ENCODE measurements at places on chromosomes 12 and 14.
A peak's percentile ranks its signal among the peaks of the same experiment; 100 is the strongest.

- no peak for DNase-seq
Measured at GRCh38 chr12:109937371-109937770, 37.3 kb downstream of the TCHP start.

DNA sequence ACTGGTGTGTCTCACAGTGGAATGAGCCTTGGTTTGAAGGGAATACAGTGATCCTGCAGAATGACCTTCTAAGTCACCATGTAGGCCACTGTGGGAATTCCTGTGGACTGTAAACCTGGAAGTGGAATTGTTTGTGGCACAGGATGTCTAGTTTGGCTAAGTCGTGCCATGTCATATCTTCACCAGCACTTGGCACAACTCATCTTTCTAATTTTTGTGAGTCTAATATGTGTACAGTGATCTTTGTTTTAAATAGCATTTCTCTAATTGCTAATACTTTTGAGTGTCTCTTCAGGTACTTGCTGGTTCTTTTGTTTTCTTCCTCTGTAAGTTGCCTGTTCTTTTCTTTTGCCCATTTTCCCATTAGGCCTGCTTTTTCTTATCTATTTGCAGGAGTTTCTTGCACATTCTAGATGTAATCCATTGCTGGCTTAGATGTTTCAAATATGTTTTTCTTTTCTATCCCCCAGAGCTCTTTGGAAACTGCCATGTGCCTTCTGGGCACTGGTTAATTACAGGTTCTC lies 112.7 kb downstream of the VRK1 start:
- no peak for DNase-seq

DNA sequence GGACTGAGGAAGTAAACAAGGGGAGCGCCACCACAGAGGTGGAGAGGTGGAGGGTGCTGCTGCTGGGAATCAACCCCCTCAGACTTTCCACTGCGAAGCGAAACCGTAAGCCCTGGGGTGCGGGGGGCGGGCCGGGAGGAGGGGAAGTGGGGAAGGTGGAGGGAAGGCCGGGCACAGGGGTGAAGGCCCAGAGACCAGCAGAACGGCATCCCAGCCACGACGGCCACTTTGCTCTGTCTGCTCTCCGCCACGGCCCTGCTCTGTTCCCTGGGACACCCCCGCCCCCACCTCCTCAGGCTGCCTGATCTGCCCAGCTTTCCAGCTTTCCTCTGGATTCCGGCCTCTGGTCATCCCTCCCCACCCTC lies at the start of gene LAG3:
Gene LAG3, plus strand, starts transcription at position 190 of the 365 bp plus-strand sequence. CDS start 333 bp downstream, outside the sequence.
- no peak for DNase-seq

- DNase-seq: no peak
Measured at GRCh38 chr12:59186451-59186850, 266.1 kb upstream of the LRIG3 start.

GRCh38 chr12:19273482-19274330 lies 144.2 kb downstream of the PLEKHA5 start:
- DNase-seq: peak; percentile 33

- no peak for DNase-seq
Measured at GRCh38 chr14:65170768-65171507, 68.6 kb upstream of the MAX start.

DNA sequence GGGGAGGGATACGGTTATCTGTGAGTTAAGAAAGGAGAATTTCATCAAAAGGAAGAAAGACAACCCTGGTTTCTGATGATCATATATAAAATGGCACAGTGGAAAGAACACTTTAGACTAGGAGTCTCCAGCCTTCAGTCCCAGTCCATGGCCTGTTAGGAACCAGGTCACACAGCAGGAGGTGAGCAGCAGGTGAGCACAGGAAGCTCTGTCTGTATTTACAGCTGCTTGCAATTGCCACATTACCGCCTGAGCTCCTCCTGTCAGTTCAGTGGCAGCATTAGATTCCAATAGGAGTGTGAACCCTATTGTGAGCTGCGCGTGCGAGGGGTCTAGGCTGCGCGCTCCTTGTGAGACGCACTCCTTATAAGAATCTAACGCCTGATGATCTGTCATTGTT lies 137.9 kb downstream of the BTG1 start:
- DNase-seq: peak; percentile 60

DNA sequence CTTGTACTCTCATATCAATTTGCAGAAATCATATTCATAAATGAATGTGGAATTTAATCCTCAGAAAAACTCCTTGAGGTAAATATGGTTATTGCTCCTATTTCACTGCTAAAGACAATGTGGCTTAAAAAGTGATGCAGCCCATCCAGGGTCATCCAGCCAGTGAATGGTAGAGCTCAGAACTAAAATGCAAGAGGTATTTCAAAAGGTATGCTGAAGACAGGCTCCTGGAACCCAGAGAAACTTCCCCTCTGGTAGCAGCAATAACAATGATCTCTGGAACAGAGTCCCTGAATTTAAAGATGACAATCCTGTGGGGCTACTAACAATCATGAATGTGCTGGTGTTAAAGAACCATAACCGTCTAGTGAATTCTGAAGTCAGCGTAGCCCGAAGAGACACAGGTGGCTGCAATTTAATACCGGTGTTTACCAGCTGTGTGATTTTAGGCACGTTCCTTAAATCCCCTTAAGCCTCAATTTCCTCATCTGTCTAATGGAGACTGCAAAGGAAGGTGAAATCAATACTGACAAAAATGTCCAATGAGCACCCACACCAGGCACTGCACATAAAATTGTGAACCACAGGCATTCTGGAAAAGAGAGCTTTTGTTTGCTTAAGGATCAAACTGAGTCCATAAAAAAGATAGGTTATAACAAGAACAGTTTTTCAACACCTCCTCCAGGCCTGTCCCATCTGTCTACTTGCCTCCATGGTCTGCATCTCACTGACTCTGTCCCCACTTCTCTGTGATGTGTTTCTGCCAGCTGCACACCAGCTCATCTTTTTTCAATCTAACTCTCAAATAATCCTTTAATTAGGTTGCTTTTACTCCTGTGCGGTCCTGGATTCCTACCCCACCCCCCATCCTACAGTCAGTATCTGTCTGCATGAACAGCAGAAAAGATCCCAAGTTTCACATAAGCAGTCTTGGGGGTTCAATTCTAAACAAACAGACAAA lies 10.5 kb downstream of the TM7SF3 start:
- no peak for DNase-seq

- no peak for DNase-seq
Measured at GRCh38 chr14:77265561-77266335, 5.3 kb downstream of the NGB start.

DNA sequence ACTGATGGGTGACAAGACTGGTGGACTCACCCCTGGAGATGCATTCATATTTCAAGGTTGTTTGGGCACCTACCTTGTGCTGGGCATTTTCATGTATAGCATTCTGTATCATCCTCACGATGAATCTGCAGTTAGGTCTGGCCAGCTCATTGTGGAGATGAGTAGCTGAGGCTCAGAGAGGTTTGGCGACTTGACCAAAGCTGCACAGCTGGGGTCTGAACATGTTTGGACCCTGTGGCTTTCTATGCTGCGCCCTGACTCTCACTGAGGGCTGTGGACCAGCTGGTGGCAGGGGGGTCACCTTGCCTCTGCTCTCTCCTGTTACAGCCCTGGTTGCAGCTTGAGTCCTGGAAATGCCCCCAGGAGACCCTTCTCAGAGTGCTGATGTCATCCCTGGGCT lies 24.9 kb upstream of the CCDC63 start:
- no peak for DNase-seq

DNA sequence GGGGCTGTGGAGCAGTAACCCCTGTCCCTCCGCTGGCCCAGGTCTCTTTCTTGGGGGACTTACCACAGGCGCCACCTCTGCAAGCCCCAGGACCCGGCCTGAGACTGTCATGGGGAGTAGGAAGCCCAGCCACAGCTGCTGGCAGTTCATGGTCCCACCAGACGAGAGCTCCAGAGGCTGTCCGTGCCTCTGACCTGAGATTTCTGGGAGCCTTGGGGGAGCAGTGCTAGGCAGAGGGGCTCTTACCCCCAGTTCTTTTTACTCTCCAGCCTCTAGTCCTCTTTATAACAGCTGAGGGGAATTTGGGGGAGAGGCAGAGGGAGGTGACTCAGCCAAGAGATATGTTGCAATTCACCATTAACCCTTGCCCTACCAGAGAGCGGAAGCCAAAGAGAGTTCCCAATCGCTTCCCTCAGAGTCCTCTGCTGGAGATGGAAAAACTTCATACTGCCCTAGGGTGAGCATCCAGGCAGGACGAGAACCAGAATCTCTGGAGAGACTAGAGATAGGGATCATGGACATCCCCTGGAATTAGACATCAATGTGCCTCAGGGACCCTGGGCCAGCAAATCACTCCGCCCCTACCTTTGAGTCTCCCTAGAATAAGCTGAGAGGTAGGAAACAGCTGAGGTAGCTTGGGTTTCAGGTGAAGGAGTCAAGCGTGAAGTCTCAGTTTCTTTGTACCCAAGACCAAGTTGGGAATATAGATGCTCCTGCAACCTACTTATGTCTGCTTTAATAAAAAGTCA lies at the start of gene MMP19:
Gene MMP19, minus strand, starts transcription at position 256 of the 749 bp plus-strand sequence. Its CDS starts 106 bp downstream, at position 150.
- DNase-seq: no peak

DNA sequence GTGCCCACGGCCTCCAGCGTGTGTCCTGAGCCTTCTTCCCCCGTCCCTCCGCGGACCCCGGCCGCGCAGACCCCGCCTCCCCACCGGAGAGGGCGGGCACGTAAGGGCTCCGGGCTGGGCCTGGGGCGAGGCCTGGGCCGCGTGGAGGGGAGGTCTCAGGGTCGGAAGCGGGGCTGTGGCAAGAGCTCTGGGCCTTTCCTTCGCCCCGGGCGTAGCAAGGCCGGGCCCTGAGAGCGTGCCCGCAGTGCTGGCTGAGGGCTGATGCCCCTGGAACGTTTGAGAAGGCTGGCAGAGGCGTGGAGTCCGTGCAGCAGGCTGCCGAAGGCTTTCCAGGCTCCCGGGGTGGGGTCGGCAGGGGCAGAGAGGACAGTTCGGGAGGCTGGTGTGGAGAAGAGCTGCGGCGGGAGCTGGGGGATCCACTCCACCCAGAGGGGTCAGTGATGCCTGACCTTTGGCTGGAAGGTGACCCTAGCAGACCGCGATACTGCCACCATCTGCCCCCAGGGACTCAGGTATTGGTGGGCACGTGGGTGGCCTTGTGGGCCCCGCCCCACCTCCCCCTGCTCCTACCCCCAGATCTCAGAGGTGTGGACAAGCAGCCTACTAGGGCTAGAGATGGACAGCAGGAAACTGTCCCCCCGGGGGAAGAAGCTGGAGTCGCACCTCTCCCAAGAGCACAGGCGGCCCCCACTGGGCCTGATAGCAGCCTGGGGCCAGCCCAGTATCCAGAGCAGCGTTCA lies 558 bp downstream of the TEX22 start:
- DNase-seq: peak; percentile 46

GRCh38 chr14:91723501-91723900 lies 8.4 kb downstream of the CATSPERB start:
- no peak for DNase-seq

DNA sequence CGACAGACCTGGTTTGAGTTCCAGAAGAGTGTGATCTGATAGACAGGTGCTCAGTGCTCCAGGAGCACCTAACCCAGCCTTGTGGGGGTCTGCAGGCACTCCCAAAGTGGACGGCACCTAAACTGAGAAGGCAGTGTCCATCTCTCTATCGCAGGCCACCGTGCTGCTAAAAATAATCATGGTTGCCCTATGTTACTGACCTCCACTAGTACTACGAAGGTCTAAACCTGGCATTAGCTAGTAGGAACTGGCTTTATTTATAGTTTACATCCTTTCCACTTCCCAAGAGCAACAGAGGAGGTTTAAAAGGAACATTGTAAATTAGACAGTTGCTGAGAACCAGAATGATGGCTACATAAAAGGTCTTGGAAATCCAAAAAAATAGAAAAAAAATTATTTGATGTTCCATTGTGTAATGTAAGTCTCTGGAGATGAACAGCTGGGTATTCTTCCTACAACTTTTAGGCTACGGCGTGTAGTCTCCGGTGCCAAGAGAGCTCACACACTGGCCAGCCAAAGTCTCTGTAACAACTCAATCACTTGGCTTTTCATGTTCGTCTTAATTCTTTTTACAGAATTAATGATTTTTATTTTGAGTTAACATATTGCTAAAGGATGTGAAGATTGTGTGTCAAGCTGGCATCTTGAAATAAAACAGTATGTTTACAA lies 27.3 kb downstream of the PPFIBP1 start:
- no peak for DNase-seq

- DNase-seq: no peak
Measured at GRCh38 chr14:28264306-28264705, 502.3 kb upstream of the FOXG1 start.

GRCh38 chr14:64591809-64592208 lies 42.0 kb downstream of the PPP1R36 start:
- no peak for DNase-seq

DNA sequence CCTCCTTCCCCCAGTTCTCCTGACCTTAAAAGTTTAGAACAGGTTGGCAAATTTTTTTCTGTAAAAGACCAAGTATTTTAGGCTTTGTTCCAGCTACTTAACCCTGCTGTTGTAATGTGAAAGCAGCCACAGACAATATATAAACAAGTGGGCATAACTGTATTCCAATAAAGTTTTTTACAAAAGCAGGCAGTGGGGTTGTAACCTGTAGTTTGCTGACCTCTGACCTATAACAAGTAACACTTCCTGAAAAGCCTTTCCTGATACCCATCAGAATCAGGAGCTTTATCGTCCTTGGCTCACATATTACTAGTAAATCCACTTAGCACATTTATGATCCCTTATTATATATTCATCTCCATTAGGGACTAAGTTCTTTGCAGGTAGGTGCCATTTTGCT lies 13.1 kb upstream of the SMARCC2 start:
- no peak for DNase-seq

Measured in NCI-H510A (cell line).